T-helper 2 cell treated with Interferon-gamma antibody and Interleukin-4, amounts not matched to agents 5 μg/mL and 100 μg/mL, for 36 hours (primary cell): ENCODE measurements at places on chromosomes 2 and 18.

- peak; percentile 0 for DNase-seq
- H3K27me3 ChIP-seq: peaks cover 28% of the 10 kb centered on the region
- no peak overlapping the region for H3K4me3 ChIP-seq
- H3K27ac ChIP-seq: no peak overlapping the region
- H3K4me1 ChIP-seq: peaks cover 2% of the 10 kb centered on the region
- no peaks in the 10 kb centered on the region for H3K36me3 ChIP-seq
Measured at GRCh38 chr2:128640166-128640844, 321.6 kb upstream of the HS6ST1 start.

DNA sequence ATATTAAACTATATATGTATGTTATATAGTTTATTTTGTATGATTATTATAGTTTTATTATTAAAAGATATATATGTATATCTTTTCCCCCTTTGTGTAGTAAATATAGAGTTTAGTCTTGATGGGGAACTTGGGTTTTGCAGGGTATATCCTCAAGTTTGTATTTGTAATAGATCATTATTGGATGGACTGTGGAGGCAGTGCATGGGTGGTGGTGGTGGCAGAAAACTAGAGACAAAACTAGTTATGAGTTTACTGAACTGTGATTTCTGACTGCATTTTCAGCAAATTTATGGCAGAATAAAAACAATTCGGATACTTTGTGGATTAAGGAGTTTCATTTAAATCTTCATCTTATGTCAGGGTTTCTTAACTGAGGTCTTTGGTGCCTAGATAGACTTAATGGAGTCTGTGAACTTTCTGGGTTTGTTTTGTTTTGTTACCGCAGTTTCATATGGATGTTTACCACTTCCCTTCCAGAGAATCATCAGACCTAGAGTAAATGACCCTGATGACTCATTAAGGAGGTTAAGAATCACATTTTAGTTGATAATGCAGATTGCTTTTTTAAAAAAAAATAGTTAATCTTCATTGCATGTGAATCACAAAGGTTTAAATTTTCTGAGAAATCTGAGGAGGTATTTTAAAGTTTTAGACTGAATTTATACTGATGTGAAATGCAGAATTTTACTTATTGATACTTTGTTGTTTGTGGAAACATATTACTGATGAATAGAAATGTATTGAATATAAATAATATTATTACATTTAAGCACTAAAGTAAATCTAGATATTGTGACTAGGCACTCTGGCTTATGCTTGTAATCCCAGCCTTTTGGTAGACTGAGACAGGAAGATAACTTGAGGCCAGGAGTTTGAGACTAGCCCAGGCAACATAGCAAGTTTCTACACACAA, 14.5 kb downstream of the EPC2 start:
- peaks cover 50% of the 10 kb centered on the region for H3K4me1 ChIP-seq
- DNase-seq: no peak
- H3K4me3 ChIP-seq: peak overlapping the region; percentile 74
- H3K27ac ChIP-seq: peak overlapping the region; percentile 80
- no peaks in the 10 kb centered on the region for H3K27me3 ChIP-seq

GRCh38 chr18:45538444-45538843, 76.8 kb upstream of the SLC14A2 start:
- H3K36me3 ChIP-seq: no peaks in the 10 kb centered on the region
- H3K27ac ChIP-seq: no peak overlapping the region
- no peaks in the 10 kb centered on the region for H3K4me1 ChIP-seq
- H3K4me3 ChIP-seq: no peak overlapping the region

GRCh38 chr18:59926131-59926530, 26.3 kb downstream of the PMAIP1 start:
- H3K4me1 ChIP-seq: peaks cover 42% of the 10 kb centered on the region
- H3K4me3 ChIP-seq: no peak overlapping the region
- H3K27me3 ChIP-seq: no peaks in the 10 kb centered on the region
- DNase-seq: no peak
- H3K27ac ChIP-seq: no peak overlapping the region

- no peak overlapping the region for H3K27ac ChIP-seq
- H3K4me1 ChIP-seq: no peaks in the 10 kb centered on the region
- H3K36me3 ChIP-seq: no peaks in the 10 kb centered on the region
- DNase-seq: no peak
- H3K27me3 ChIP-seq: no peaks in the 10 kb centered on the region
- H3K4me3 ChIP-seq: no peak overlapping the region
Measured at GRCh38 chr2:217743966-217744761, 258.6 kb downstream of the TNS1 start.

DNA sequence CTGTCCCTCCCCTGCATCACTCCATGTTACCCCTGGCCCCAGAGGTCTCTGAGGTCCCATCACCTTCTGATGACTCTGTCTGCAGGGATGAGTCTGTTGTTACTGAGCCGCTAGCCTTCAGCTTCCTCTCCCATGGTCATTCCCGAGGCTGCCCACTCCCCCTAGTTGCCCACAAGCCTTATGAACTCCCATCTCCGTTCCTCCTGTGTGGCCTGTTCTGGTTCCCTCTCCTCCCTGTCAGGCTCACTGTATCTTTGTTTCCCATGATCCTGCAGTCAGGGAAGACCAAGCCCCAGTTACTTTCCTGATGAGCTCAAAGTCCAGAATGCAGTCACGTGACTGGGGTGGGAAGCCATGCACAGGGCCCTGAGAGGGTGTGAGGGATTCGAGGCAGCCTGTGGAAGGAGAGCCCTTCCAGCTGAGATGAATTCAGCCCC, 39.5 kb downstream of the INPP4A start:
- H3K4me1 ChIP-seq: peaks cover 90% of the 10 kb centered on the region
- peak overlapping the region; percentile 26 for H3K27ac ChIP-seq
- H3K4me3 ChIP-seq: peak overlapping the region; percentile 43
- no peak for DNase-seq
- H3K36me3 ChIP-seq: peaks cover 28% of the 10 kb centered on the region

GRCh38 chr2:6650311-6650710, 215.4 kb downstream of the CMPK2 start:
- H3K4me3 ChIP-seq: no peak overlapping the region
- no peaks in the 10 kb centered on the region for H3K4me1 ChIP-seq
- no peak for DNase-seq

DNA sequence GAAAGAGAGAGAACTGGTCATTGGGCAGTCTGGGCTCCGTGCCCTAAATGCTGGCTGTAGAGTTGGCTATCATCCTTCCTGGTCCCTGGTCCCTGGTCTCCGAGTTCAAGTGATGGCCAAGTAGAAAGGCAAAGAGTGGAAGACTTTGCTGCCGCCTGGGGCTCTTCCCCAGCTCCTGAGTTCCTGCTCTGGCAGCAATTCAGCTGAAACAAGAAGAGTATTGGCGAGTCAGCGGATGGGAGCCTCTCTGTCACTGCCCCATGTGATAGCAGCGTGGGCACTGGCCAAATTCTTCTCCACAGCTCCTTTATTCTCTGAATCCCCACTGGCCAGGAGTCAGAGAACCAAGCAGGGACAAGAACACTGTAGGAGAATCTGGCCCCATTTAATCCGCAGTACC, 351.0 kb upstream of the POU3F3 start:
- no peak overlapping the region for H3K4me3 ChIP-seq
- H3K4me1 ChIP-seq: no peaks in the 10 kb centered on the region
- no peaks in the 10 kb centered on the region for H3K36me3 ChIP-seq
- DNase-seq: no peak
- H3K27ac ChIP-seq: no peak overlapping the region

GRCh38 chr2:216119146-216119545, 10.0 kb downstream of the XRCC5 start:
- peak overlapping the region; percentile 27 for H3K4me3 ChIP-seq
- peaks cover 82% of the 10 kb centered on the region for H3K36me3 ChIP-seq
- peaks cover 61% of the 10 kb centered on the region for H3K4me1 ChIP-seq
- no peak for DNase-seq
- H3K27ac ChIP-seq: peak overlapping the region; percentile 63

DNA sequence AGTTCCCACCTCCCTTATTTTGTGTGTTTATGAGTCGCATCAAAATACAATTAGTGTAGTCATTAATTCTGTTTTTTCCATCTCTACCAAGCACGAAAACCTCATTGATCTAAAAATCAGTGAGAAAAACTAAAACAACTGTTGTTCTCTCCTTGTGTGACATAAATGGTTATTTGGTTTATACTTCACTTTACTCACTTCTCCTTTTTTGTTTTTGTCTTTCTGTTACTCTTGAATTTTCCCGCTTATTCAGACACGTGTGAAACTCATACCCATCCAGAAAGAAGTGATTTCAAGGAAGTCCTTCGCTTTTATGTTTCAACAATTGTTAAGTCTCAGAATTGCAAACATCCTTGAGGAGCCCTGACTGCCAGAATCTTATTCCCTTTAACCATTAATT, 121.6 kb downstream of the EML6 start:
- H3K27me3 ChIP-seq: no peaks in the 10 kb centered on the region
- H3K4me3 ChIP-seq: no peak overlapping the region
- no peak for DNase-seq
- H3K36me3 ChIP-seq: no peaks in the 10 kb centered on the region

DNA sequence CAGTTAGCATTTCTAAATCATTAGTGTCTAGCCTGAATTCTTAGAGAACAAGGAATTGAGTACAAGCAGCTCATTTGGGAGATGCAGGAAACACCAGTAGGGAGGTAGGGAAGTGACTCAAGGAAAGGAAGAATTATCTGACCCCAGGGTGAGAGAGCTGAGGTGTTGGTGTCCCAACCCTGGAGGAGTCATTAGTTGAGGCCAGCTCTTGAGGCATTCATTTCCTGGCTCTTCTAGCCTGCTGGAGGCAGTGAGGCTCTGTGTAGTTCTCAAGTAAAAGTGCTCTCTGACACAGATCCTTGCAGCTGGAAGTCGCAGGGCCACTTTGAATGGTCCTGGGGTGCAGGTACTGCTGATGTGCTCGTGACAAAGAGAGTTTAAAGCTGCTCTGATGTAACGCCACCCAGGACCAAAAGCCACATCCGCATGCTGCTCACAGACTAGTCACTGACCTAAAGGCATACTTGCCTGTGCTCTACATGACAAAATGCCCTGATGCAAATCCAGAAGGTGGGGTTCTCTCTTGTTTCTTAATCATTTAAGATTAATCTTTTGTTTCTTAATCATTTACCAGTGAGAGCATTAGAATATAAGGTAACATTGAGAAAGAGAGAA, 299.5 kb upstream of the LYPD1 start:
- H3K4me1 ChIP-seq: no peaks in the 10 kb centered on the region
- no peak overlapping the region for H3K27ac ChIP-seq
- no peaks in the 10 kb centered on the region for H3K36me3 ChIP-seq
- no peak for DNase-seq
- no peaks in the 10 kb centered on the region for H3K27me3 ChIP-seq

DNA sequence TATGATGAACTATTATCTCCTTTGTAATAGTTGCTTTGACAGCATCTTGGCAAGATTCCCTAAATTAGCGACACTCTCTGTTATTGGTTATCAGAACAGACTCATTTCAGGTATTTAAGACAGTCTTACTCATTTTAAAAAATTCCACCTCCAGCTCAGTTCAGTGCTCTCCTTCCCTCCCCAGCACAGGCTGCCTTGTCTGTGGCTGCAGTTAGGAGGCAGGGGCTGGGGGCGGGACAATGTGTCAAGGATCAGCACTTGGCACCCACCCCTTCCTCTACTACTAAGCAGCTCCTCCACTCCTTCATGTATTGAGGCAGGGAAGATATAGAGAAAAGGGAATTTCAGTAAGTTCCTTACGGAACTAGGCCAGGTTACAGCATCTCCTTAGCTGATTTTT, 85.0 kb downstream of the VSNL1 start:
- no peak overlapping the region for H3K27ac ChIP-seq
- H3K4me3 ChIP-seq: no peak overlapping the region
- no peaks in the 10 kb centered on the region for H3K27me3 ChIP-seq
- H3K4me1 ChIP-seq: no peaks in the 10 kb centered on the region
- no peak for DNase-seq

DNA sequence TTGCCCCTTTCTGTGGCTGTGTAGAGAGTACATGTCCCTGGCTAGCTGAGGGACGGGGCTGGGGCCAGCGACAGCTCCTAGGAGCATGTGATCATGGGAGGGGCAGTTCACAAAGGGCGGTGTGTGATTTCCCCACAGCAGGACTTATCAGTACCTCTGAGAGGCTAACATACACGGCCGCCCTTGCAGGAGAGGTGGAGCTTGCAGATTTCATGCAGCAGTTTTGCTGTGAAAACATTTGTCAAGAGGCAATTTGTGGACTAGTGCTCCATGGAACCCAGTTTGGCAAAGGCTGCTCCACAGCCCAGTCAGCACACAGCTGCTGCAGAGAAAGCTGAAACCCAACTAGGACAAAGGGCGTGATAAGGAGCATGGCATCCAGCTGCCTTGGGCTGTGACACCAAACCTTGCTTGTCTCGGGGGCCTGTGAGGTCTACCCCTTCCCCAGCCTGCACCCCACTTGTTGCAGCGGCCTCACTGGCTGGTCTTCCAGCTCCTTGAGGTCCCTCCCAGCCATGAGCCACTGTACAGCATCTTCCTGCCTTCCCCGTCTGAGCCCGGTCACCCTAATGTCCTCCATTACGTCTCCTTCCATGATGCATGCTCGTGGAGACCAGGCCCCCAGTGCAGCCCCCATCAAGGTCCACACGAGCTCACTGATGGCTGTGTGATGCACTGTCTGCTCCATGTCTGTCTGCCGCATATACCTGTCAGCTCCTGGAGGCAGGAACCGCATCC, 121.4 kb upstream of the HDAC4 start:
- no peak overlapping the region for H3K27ac ChIP-seq
- no peak overlapping the region for H3K4me3 ChIP-seq
- no peaks in the 10 kb centered on the region for H3K36me3 ChIP-seq
- H3K4me1 ChIP-seq: no peaks in the 10 kb centered on the region
- no peaks in the 10 kb centered on the region for H3K27me3 ChIP-seq
- DNase-seq: no peak

GRCh38 chr2:241109210-241110088, 7.4 kb upstream of the MTERF4 start:
- peak overlapping the region; percentile 70 for H3K4me3 ChIP-seq
- H3K27ac ChIP-seq: peak overlapping the region; percentile 91
- H3K36me3 ChIP-seq: peaks cover 16% of the 10 kb centered on the region
- no peak for DNase-seq

GRCh38 chr2:62313449-62314227, 117.7 kb downstream of the B3GNT2 start:
- no peaks in the 10 kb centered on the region for H3K27me3 ChIP-seq
- DNase-seq: peak; percentile 39
- peak overlapping the region; percentile 70 for H3K27ac ChIP-seq
- H3K4me3 ChIP-seq: peak overlapping the region; percentile 61

- no peak overlapping the region for H3K27ac ChIP-seq
- peaks cover 14% of the 10 kb centered on the region for H3K4me1 ChIP-seq
- peaks cover 88% of the 10 kb centered on the region for H3K27me3 ChIP-seq
Measured at GRCh38 chr2:113277474-113278072, 1.1 kb downstream of the PAX8 start.

GRCh38 chr2:601387-601698, 75.9 kb downstream of the TMEM18 start:
- no peak for DNase-seq
- no peaks in the 10 kb centered on the region for H3K27me3 ChIP-seq
- no peak overlapping the region for H3K4me3 ChIP-seq
- no peaks in the 10 kb centered on the region for H3K36me3 ChIP-seq
- no peak overlapping the region for H3K27ac ChIP-seq

- peaks cover 7% of the 10 kb centered on the region for H3K4me1 ChIP-seq
- no peak for DNase-seq
- peaks cover 19% of the 10 kb centered on the region for H3K27me3 ChIP-seq
- H3K4me3 ChIP-seq: no peak overlapping the region
- H3K27ac ChIP-seq: no peak overlapping the region
- H3K36me3 ChIP-seq: no peaks in the 10 kb centered on the region
Measured at GRCh38 chr2:9095226-9095625, 91.7 kb upstream of the MBOAT2 start.

- DNase-seq: no peak
- H3K4me3 ChIP-seq: no peak overlapping the region
- H3K36me3 ChIP-seq: peaks cover 2% of the 10 kb centered on the region
- H3K27ac ChIP-seq: no peak overlapping the region
- peaks cover 10% of the 10 kb centered on the region for H3K27me3 ChIP-seq
- peaks cover 34% of the 10 kb centered on the region for H3K4me1 ChIP-seq
Measured at GRCh38 chr2:161946489-161947107, 127.4 kb downstream of the DPP4 start.
